ENCODE measurements at places on chromosomes 13 and 19. TPM values are rescaled to one million over a fixed set of nuclear protein-coding genes. Genes with fewer than 3 reads are reported as not detected.

The MEX3D gene
- 5.7 TPM for total RNA-seq

The FUT1 gene
- 0.07 TPM for total RNA-seq

The FGF14 gene
- not detected for total RNA-seq

The GPR12 gene
- not detected for total RNA-seq

The SHD gene
- total RNA-seq: not detected

The CALR3 gene
- total RNA-seq: not detected

The EGLN2 gene
- total RNA-seq: 81.8 TPM

The APLP1 gene
- total RNA-seq: 99.5 TPM

The TPRX2 gene
- total RNA-seq: not detected
